ENCODE measurements at places on chromosomes 5 and 9.

DNA sequence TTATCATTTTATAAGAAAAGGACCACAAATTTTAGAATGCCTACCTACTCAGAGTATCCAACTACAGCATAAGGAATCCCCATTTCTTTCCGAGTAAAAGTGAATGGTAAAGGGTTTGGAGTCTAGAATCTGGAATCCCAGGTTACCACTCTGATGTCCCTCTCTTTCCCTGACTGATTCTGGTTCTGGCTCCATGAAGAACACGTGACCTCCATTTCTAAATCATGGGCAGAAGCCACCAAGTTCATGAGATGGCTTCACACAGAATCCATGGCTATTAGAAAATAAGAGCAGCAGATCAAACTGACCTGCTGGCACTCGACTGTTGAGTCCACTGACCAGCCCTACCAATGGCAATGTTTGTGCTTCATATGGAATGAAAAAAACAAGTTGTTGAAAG, 40.7 kb downstream of the PFDN1 start:
- no peak for DNase-seq

- DNase-seq, result no peak
Measured at GRCh38 chr5:95035891-95036685, 248.8 kb downstream of the MCTP1 start.

GRCh38 chr5:89181546-89181945, 298.6 kb upstream of the MEF2C start:
- DNase-seq, result no peak

DNA sequence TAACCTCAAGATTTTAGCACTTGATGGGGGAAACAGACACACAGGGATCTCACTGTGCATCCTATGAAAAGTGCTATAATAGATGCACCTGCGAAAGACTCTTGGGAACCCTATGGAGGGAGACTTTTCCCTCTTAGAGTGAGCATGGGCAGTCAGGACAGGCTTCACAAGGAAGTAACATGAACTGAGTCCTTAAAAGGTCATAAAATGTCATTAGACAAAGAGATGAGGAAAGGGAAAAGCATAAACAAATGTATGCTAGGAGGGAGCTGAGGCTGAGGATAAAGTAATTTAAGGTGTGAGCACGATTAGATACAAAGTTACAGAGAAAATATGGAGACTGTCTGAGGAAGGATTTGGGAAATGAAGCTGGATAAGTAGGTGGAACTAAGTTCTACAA, 60.6 kb upstream of the MIER3 start:
- no peak for DNase-seq

DNA sequence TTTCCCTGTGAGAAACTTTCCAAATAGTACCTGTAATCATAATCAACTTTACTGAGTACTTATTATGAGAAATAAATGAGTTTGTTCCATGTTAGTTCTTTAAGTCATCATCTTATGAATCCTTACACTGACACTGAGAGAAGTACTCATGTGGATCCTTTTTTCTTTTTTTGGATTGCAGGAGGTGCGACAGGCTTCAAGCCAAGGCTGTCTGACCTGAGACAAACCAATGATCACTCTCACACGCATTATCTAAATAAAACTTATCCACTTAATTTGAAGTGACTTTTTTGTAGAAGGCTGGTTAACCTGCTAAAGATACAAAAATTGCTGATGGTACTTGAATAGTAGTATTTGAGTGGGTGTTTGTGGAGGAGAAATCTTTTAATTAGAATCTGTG, 39.5 kb downstream of the JAKMIP2 start:
- DNase-seq, result no peak

DNA sequence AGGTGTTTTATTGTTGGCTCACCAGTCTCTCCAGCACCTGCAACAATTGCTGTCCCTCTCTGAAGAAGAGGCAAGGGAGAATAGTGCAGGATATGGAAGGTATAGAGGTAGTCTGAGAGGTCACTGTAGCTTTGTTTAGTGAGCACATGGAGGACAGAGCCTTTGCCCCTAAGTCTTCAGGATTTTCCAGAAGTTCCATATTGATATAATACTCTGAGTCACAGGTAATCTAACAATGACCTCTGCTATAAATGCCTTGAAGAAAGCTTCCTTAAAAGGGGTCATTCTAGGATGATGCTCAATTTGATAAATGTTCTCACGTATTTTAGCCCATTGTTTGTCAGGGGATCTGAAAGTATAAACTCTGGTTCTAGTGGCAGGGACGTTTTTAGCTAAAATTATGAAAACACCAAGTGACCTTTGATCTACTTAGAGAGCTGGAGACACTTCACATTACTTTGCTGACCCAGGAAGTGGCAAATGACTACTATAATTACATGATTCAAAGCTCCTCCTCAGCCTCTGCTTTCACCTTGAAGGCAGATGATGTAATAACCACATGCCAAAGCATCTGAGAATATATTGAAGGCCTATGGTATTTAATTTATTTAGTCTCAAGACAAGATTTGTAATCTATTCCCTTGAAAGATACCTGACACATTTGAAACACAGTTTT, 366.9 kb upstream of the NUDT12 start:
- DNase-seq, result no peak

DNA sequence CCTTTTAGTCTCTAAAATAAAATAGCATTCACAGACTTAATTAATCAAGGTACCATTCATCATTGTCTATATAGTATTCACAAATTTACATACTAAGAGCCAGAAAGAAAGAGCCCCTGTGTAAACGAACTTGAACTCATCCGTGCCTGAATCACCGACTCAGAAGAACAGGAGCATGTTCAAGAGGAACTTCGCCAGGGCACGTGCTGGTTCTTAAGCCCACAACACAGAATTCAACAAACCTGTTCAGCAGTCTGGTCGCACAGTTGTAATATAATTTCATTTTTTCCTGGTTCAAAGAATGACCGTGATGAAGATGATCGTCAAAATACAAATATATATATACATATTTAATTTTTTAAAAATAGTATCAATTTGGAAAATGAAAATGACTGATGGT, 141.9 kb downstream of the CETN3 start:
- no peak for DNase-seq

DNA sequence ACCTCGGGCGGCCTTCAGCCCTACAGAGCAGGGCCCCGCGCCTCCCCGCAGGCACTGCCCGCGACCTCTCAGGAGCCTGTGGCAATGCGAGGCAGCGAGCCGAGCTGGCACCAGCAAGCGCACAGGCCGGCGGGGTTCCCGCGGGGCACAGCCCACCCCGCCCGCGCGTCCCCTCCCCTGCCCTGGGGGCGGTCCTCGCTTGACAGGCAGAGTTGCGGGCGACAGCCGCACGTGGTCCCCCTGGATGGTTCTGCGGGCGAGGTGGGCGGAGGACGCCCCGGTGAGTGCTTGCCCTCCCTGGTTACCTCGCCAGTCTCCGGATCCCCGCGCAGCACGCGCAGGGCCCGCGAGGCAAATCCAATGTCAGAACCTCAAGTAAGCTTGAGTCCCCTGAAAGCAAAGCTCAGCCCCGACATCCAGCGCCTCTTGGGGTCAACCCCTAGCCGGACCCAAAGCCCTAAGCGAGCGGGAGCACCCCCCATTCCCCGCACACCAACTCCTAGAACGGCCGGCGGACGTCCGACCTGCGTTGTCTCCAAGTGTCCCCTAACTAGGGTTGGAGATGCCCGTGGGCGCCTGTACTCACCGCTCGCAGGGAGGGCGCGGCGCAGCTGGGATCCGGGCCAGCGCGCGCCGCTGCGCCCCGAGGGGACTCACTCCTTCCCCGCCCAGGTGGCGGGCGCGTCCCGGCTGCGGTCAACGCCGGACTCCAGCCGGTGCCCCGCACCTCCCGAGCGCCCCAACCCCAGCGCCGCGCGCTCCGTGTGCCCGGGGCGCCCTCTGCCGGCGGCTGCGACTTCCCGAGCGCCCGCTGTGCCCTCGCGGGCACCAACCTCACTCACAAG, at the start of gene DRD1:
DRD1 (minus strand) TSS at position 123 of the 845 bp plus-strand sequence. CDS start 1,083 bp downstream, outside the sequence.
- DNase-seq, result no peak

DNA sequence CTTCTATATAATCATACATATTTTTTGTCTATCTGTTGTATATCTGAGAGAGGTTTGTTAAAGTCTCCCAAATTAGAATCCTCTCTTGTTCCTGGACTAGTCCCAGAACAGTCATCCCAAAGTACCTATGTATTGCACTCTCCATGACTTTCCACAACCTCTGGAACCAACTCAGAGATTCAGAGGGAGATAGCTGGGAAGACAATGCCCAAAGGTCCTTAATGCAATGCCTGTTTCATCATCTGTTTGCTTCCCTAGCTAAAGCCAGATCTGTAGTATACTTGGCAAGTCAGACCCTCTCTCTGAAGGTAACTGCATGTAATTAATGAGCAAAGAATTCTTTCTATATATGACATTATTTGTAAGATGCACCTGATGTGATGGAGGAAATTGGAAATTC, 89.4 kb downstream of the ZNF474 start:
- no peak for DNase-seq

- DNase-seq, result no peak
Measured at GRCh38 chr5:153572411-153573145, 82.1 kb downstream of the GRIA1 start.

GRCh38 chr5:119019949-119020348, 31.6 kb upstream of the DTWD2 start:
- no peak for DNase-seq

- no peak for DNase-seq
Measured at GRCh38 chr9:105259731-105260612, 15.5 kb downstream of the SLC44A1 start.

GRCh38 chr5:56588131-56588487, 227.2 kb upstream of the MAP3K1 start:
- no peak for DNase-seq

- DNase-seq, result peak; percentile 97
Measured at GRCh38 chr5:178777520-178777919, 47.1 kb upstream of the ZNF354A start.

DNA sequence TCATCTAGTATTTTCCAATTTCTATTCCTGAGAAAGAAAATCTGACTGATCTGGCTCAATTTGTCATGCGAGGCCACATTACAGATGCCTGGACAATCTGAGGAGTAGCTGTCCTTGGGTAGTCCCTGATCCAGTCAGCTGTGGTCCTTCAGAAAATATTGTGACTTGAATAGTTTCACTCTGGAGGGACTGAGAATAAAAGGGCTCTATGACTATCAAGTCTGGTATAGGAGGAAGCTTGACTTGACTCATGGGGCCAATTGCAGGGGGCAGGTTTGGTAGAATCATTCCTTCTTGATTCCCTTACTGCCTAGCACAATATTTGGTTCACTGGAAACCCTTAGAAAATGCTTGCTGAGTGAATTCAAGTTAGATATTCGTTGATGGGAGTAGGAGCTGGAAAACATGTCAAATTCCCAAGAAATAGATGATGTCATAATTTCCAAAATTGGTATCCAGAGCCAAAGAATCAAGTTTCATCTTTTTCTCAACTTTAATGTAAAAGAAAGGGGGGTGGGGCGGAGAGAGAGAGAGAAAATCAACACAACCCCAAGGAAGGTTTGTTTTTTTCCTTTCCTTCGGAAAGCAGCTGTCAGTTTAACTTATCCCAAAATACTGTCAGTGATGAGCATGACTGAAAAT, 32.4 kb upstream of the STX17 start:
- no peak for DNase-seq

DNA sequence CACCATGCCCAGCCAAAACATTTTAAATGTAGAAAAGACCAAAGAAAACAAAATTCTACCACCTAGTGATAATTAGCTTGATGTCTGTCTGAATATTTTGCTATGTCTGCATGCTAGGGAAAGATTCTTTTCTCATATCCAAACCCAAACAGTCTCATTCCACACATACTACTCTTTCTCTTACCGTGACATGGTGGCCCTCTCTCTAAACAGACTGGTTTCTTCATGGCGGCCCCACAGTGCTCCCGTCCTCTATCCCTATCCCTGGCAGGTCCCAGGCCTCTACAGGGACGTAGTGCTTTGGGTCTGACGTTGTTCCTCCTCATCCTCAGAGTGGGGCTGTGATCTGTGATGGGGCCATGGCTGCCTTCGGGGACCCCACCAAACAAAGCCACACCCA, 8.1 kb downstream of the CORO2A start:
- DNase-seq, result no peak

DNA sequence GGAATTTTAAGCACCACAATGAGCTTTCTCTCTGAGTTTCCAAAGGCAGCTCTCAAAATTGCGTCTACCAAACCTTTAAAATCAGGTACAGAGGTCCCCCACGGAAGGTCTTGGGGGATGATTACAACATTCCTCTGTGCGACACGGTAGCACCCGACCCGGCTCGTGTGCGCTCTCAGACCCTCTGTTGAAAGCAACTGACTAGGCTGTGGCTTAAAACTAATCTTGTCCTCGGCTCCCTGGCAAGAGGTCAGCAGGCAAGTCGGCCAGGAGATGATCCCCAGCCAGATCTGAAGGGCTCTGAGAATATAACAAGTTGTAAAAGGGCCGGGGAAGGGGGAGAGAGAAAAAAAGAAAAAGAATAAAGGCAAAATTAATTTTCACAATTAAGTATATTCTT, 92.6 kb upstream of the LMX1B start:
- DNase-seq, result no peak

- DNase-seq, result no peak
Measured at GRCh38 chr5:122262103-122262502, 49.9 kb upstream of the SNCAIP start.

- DNase-seq, result no peak
Measured at GRCh38 chr5:112935675-112936074, 13.6 kb upstream of the REEP5 start.

GRCh38 chr5:156420665-156421064, 93.7 kb downstream of the SGCD start:
- DNase-seq, result no peak

DNA sequence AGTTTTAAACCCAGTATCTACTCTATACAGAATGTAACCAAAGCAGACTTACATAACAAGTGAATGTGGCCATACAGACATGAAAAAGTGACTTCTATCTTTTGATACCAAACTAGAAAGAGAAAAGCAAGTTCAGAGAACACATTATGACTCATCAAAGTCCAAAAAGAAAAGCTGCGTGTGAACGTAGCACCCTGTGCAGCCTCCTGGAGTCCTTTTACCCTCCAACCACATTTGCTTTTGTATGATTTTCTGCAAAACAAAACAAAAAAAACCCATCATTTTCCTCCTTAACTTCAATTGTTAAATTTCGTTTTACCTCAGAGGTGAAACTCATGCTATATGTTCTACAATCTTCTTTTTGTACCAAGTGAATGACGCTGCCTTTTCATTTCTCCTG, 2.8 kb upstream of the SMARCA2 start:
- no peak for DNase-seq

GRCh38 chr9:36623280-36623679, 50.6 kb downstream of the MELK start:
- DNase-seq, result no peak

- DNase-seq, result no peak
Measured at GRCh38 chr9:125085703-125086477, 57.4 kb downstream of the SCAI start.

GRCh38 chr5:37658440-37658839, 181.4 kb downstream of the GDNF start:
- no peak for DNase-seq

Measured in Kasumi-1 (cell line).